M059J (cell line): ENCODE measurements at places on chromosomes 5 and 9. TPM values are rescaled to one million over a fixed set of nuclear protein-coding genes. Genes with fewer than 3 reads are reported as not detected.

The TLX3 gene
- total RNA-seq: not detected in 2 replicates

The SNX18 gene
- 12.6 and 23.9 TPM in 2 replicates for total RNA-seq

The GFRA3 gene
- not detected in 2 replicates for total RNA-seq

The CKMT2 gene
- not detected in 2 replicates for total RNA-seq

The FOXD4L4 gene
- total RNA-seq: 0.07 TPM in 1 of 2 replicates, not detected in the other

The ANP32B gene
- 12.6 and 23.6 TPM in 2 replicates for total RNA-seq

The PCA3 gene
- total RNA-seq: not detected in 2 replicates

The SLC23A1 gene
- not detected in 2 replicates for total RNA-seq
